NCI-H774 (cell line): ENCODE measurements at places on chromosomes 3 and 15.

DNA sequence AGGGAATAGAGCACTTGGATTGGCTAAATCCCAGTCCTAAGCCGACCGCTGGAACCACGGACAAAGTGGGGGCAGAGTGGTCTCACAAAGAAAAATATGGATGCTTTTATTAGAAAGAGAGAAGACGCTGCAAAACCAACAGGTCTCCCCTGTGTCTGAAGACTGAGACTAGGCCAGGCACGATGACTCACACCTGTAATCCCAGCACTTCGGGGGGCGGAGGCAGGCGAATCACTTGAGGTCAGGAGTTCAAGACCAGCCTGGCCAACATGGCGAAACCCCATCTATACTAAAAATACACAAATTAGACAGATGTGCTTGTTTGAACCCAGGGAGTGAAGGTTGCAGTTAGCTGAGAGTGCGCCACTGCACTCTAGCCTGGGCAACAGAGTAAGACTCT, 61.8 kb downstream of the ZDHHC19 start:
- DNase-seq, result no peak

GRCh38 chr3:72210261-72210660, 425.3 kb upstream of the PROK2 start:
- DNase-seq, result no peak

GRCh38 chr3:72137865-72138861, 353.2 kb upstream of the PROK2 start:
- DNase-seq, result no peak

DNA sequence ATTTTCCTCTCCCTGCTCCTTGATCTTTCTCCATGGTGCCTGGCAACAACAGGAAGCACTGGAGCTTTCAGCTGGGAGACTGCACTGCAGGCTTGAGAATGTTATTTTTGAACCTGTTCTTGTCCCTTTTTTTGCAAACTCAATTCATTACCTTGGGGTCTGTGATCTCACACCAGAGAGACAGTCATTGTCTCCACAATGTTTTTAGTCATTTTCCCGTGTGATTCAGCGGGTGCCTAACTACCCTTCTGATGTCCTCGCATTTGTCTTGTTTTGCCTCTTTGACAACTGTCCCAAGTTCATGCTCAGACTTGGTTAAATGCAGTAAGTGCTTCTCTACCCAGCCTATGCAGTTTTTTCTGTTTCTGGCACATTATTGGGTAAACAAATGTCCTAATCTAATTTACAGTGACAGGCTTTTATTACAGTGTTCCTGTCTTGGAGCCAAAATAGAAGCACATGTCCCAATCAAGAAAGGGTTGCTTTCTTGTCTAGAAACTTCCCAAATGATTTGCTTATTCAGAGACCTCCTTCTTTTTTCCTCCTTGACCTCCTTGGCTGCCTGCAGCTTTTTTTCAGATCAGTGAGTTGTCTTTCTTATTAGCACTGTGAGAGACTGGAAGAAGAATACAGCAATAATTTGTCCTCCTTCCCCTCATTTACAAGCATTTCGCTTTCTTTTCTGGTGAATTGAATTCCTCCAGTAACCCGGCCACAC, 162.4 kb downstream of the NSUN3 start:
- DNase-seq, result no peak
